ENCODE measurements at places on chromosomes 2 and 18. TPM values are rescaled to one million over a fixed set of nuclear protein-coding genes. Genes with fewer than 3 reads are reported as not detected.

- H3K27me3 ChIP-seq, result no peaks in the 10 kb centered on the region
- no peaks in the 10 kb centered on the region for H3K4me1 ChIP-seq
- no peak overlapping the region for H3K4me3 ChIP-seq
- no peaks in the 10 kb centered on the region for H3K36me3 ChIP-seq
These were observed 217.2 kb upstream of the OSR1 start for GRCh38 chr2:19575641-19576040.

GRCh38 chr2:118618279-118618678 is 229.2 kb downstream of the EN1 start:
- H3K27ac ChIP-seq, result no peak overlapping the region
- H3K4me3 ChIP-seq, result no peak overlapping the region
- H3K36me3 ChIP-seq, result no peaks in the 10 kb centered on the region
- DNase-seq, result no peak
- H3K4me1 ChIP-seq, result peaks cover 6% of the 10 kb centered on the region

DNA sequence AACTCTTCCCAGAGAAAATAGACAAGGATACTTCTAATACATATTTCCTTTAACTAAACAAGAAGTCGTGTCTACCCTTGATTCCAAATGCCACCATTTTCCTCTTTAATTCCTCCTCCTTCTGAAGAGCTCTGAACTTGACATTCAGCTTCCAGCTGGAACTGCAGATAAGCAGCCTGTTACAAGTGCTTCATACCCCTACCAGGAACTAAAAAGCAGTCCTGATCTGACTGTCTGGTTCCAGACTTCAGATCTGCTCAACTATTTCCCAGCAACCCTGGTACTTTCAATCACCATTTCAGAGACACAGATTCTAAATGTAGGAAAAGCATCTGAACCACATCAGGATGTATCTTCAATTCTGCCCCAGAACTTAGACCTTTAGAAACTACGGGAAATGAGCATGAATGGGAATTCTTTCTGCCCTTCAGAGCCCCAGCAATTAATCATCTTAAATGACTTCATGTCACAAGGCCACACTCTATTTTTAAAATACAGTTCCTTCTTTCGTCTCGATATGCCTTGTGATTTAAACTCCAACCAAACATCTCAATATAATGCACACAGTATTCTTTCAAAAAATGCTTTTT is 159.5 kb downstream of the L3MBTL4 start:
- DNase-seq, result no peak
- no peaks in the 10 kb centered on the region for H3K27me3 ChIP-seq
- H3K4me1 ChIP-seq, result peaks cover 28% of the 10 kb centered on the region
- H3K27ac ChIP-seq, result peak overlapping the region; percentile 48
- H3K4me3 ChIP-seq, result peak overlapping the region; percentile 18

Gene DARS1
- 73.8 TPM for total RNA-seq

GRCh38 chr18:74775239-74775638 is 177.6 kb downstream of the ZNF407 start:
- H3K27me3 ChIP-seq, result no peaks in the 10 kb centered on the region
- no peaks in the 10 kb centered on the region for H3K36me3 ChIP-seq
- no peaks in the 10 kb centered on the region for H3K4me1 ChIP-seq
- no peak overlapping the region for H3K27ac ChIP-seq
- DNase-seq, result no peak
- no peak overlapping the region for H3K4me3 ChIP-seq

DNA sequence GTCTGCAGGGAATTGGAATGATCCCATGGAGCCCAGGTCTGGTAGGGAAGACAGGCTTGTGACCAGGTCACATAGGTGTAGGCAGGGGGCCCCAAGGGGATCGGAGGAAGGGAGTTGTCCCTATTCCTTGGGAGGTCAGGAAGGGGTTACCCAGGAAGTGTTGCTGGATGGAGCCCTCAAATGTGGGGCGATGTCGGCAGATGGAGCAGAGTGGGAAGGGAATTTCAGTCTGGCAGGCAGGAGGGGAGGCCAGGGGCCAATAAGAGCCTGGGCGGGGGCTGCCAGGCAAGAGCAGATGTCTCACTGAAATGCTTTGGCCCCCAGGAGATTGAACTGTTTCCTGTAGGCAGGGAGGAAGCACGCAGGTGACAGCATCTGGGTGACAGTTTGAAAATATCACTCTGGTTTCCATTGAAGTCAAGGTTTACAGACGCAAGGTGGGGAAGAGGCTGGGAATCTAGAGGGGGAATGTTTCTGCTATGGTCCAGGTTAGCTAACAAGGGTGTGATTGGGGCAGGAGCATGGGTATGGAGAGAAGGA is 81.5 kb upstream of the SMAD2 start:
- H3K27me3 ChIP-seq, result peaks cover 8% of the 10 kb centered on the region
- no peaks in the 10 kb centered on the region for H3K36me3 ChIP-seq
- DNase-seq, result no peak

DNA sequence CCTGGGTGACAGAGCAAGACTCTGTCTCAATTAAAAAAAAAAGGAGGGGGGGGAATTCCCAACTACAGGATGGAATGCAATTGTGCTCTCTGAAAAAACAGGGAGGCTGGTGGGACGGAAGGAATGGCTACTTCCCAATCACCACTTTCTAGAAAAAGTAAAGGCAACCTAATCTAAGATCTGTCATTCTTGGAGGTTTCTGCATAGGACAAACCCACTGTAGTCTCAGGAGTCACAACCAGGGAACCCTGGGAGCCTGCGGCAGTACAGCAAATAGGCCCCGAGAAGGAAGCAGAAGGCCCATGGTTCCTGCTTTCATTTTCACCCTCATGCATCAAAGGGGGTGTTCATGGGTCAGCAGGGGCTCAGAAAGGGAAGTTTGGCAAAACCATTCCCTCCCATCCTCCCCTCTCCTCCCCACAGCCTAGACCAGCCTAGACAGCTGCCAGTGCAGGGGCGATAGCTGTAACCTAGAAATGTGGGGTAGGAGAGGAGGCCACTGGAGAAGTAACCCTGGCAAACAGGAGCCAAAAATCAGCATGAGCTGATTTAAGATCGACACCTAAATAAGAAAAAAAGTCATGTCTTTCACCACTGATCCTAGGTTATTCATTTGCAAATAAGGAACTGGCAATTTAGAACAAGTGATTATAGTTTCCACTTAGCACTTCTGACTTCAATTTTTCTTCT is 48.0 kb downstream of the TRABD2A start:
- H3K4me3 ChIP-seq, result no peak overlapping the region
- H3K36me3 ChIP-seq, result peaks cover 11% of the 10 kb centered on the region
- no peak for DNase-seq
- H3K27ac ChIP-seq, result peak overlapping the region; percentile 19

Gene CD8A
- total RNA-seq, result 0.54 TPM

- H3K36me3 ChIP-seq, result no peaks in the 10 kb centered on the region
- no peaks in the 10 kb centered on the region for H3K27me3 ChIP-seq
- no peak for DNase-seq
- no peak overlapping the region for H3K4me3 ChIP-seq
- H3K27ac ChIP-seq, result no peak overlapping the region
These were observed 144.9 kb upstream of the ERBB4 start for GRCh38 chr2:212683346-212684097.

GRCh38 chr2:165621086-165621560 is 151.6 kb downstream of the CSRNP3 start:
- H3K4me1 ChIP-seq, result peaks cover 47% of the 10 kb centered on the region
- peaks cover 17% of the 10 kb centered on the region for H3K36me3 ChIP-seq
- H3K27ac ChIP-seq, result peak overlapping the region; percentile 97

DNA sequence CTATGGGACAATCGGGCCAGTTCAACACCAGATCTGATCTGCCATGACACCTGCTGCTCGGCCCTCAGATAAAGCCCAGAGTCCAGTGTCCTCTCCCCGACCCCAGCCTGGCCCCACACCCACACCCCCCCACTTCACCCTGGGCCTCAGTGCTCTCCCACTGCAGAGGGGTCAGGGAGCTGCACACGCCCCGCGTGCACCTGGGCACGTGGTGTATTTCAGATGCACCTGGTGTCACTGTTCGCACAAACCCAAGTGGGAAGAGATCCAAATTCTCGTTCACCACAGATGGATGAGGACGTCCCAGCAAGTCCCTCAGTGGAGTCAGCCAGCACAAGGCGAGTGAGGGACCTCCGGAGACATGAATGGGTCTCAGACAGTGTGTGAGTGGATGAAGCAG is 161.3 kb downstream of the RTP5 start:
- no peak overlapping the region for H3K27ac ChIP-seq
- H3K4me1 ChIP-seq, result peaks cover 8% of the 10 kb centered on the region
- no peaks in the 10 kb centered on the region for H3K36me3 ChIP-seq
- no peak for DNase-seq
- peaks cover 9% of the 10 kb centered on the region for H3K27me3 ChIP-seq
- no peak overlapping the region for H3K4me3 ChIP-seq

DNA sequence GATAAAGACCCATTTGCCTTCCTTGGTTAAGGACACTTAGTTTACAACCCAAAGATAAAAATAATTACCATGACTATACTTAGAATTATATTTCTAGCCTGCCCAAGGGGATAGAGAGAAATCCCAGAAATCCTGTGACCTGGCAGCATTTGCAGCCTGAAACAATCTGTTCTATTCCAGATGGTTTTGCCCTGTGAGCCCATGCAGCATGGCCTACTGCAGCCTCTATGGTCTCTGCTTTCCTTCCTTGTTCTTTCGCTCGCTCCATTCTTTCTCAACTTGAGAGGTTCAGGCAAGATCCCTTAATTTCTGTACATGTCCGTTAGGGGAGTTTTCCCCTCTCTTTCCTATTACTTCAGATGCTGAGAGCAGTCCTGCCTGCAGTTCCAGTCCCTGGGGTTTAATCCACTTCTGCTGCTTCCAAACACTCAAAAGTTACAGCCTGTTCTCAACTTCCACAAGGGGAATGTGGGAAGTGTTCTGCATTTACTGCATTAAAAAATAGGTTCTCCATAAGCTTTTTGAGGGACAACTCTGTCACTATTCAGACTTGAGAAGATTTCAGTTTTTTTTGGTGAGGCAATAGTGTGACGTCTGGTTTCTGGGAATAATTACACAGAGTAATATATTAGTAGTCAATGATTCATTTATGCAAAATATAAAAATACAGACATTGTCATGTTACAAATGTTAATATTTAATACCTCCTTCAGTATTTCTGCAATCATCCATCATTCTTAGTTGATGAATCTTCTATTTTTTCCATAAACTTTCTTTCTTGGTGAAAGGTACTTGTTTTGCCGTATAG is 80.3 kb downstream of the CDCA7 start:
- DNase-seq, result no peak
- no peaks in the 10 kb centered on the region for H3K36me3 ChIP-seq
- H3K4me3 ChIP-seq, result no peak overlapping the region
- peaks cover 8% of the 10 kb centered on the region for H3K27me3 ChIP-seq
- peaks cover 15% of the 10 kb centered on the region for H3K4me1 ChIP-seq
- H3K27ac ChIP-seq, result no peak overlapping the region

Gene CGREF1
- total RNA-seq, result 2.1 TPM

Gene POTEF
- 8.4 TPM for total RNA-seq

- no peak overlapping the region for H3K4me3 ChIP-seq
These were observed 53.7 kb upstream of the TANC1 start for GRCh38 chr2:158914731-158915130.

- H3K27ac ChIP-seq, result no peak overlapping the region
- DNase-seq, result no peak
- H3K4me3 ChIP-seq, result no peak overlapping the region
These were observed 147.3 kb downstream of the IRS1 start for GRCh38 chr2:226652369-226652768.

DNA sequence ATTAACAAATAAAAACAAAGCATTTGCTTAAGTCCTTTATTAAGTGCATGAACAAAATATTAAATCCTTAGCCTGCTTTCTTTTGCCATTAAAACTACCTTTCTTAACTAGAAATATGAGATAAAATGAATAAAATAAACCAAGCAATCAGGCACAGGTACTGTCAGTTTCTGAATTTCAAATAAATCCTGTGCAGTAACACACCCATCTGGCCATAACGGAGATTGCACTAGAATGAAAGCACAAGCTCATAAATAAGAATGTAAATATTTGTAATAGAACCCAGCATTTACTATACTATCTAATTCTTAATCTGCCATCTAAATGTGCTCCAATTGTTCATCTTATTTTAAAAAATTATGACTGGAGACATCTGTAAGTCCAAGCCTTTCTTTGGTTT is 31.9 kb downstream of the PRKRA start:
- H3K27ac ChIP-seq, result no peak overlapping the region
- no peaks in the 10 kb centered on the region for H3K27me3 ChIP-seq

DNA sequence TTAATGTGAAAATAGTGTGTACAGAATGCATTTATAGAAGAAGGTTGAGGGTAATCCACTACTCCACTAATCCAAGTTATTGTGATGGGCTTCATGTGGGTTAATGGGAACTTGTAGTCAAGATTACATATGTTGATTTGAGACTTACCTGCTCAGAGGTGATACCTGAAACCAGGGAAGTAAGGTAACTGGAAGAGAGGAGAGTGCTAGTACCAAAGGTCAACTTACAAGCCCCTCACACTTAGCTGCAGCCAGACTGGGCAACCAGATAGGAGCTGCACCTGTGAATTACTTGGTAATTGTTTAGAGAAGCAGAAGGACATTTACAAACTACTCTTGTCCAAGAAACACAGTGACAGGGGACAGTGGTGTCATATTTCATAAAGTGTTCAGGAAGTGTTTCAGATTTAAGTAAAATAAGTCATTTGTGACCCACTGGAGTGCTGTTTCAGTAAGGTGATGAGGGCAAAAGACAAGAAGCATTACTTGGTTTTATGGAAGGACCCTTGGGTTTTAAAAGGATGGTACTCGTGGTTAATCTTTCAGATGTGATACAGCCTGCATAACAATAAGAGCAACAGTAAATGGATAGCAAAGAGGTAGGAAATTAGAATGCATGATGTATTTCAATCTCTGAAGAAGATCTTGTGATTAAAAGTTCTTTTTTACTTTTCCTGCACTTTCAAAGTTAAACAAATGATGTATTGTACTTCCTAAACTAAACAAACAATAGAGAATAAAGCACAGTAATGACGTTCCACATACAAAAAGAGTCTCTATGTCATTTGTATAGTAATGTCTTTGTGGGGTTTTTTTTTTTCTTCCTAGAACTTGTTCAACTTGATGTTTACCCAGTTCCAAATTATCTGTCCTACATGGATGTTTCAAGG is 189.3 kb downstream of the PHLPP1 start:
- H3K4me3 ChIP-seq, result no peak overlapping the region
- H3K36me3 ChIP-seq, result peaks cover 24% of the 10 kb centered on the region
- no peak overlapping the region for H3K27ac ChIP-seq

- no peak for DNase-seq
- H3K27ac ChIP-seq, result peak overlapping the region; percentile 73
- peaks cover 2% of the 10 kb centered on the region for H3K36me3 ChIP-seq
- H3K4me1 ChIP-seq, result peaks cover 28% of the 10 kb centered on the region
- no peak overlapping the region for H3K4me3 ChIP-seq
These were observed 77.4 kb downstream of the MAPRE2 start for GRCh38 chr18:35118641-35119040.

Gene FBXO15
- 2.7 TPM for total RNA-seq

Gene CD207
- total RNA-seq, result not detected

- no peak for DNase-seq
- H3K27ac ChIP-seq, result no peak overlapping the region
- peaks cover 15% of the 10 kb centered on the region for H3K4me1 ChIP-seq
- H3K27me3 ChIP-seq, result peaks cover 14% of the 10 kb centered on the region
These were observed 106.9 kb upstream of the HDAC4 start for GRCh38 chr2:239507576-239508258.

DNA sequence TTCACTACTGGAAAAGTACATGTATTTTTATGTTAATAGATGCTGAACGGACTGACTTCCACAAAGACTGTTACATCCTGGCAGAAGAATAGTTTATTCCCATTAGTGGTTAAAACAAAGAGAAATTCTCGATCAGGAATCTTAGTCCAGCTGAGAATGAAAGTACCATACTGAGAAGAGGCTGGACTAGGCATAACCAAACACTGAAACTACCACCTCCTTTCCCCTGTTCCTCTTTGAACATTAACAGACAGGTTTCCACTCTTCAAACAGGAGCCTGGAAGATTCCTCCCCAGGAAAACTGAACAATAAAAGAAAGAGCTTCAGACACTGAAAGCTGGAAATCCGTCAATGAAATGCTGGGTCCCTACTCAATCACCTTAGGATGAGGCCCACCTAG is 25.8 kb downstream of the LDAH start:
- H3K36me3 ChIP-seq, result peaks cover 31% of the 10 kb centered on the region
- H3K4me1 ChIP-seq, result no peaks in the 10 kb centered on the region
- no peaks in the 10 kb centered on the region for H3K27me3 ChIP-seq
- H3K27ac ChIP-seq, result no peak overlapping the region

All from neural crest cell (in vitro differentiated cells).